Activated T-cell treated with anti-CD3 and anti-CD28 coated beads, Interleukin-2, amount 50 U/mL, for 1 hour (primary cell): ENCODE measurements at places on chromosomes 3 and 15.

- no peak for DNase-seq
These were observed 437.5 kb upstream of the PROK2 start for GRCh38 chr3:72222410-72222809.

GRCh38 chr15:55775316-55775715, 32.4 kb upstream of the PRTG start:
- no peak for DNase-seq

DNA sequence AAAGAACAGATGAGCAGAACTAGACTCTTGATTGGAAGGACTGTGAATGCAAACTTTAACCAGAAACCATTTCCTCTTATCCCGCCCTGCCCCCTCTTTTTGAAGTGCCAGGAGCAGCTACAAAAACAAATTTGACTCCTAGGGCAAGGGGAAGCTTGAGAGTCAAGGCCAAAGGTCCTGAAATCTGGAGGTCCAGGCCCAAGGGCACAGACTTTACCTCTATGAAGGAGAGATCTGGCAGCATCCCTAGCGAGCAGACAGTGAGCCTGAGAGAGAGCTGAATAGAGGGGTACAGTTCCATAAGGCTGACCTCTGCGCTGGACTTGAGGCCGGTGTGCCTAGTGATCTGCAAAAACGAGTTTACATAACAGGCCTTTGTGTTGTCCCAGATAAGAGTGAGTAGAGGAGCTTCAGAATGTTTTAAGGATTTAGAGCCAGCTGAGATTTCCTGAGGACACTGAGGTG, 5.1 kb downstream of the RAB43 start:
- DNase-seq: peak; percentile 32

- DNase-seq: no peak
These were observed 50.2 kb downstream of the TGM4 start for GRCh38 chr3:44924457-44925084.

- DNase-seq: no peak
These were observed 75.4 kb downstream of the C3orf85 start for GRCh38 chr3:109211941-109212340.

DNA sequence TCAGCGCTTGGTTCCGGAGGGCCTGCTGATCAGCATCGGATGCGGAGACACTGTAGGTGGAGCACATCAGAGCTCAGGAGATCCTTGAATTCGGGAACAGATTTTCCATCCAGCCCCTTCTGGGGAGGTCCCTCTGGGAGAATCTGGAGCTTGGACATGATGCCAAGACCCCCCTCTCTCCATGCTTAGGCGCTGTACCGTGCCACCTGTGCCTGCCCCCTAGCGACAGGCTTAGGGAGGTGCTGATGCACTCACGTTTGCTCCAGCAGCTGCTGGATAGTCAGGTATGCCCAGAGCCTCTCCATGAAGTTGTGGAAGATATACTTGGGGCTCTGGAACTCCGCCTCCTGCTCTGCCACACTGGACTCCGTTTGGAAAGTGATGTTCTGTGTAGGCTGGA, 9.7 kb downstream of the ITIH4 start:
- DNase-seq: no peak

- DNase-seq: no peak
These were observed 40.4 kb downstream of the LPP start for GRCh38 chr3:188194332-188194731.
